ENCODE measurements at places on chromosomes 1 and 21.

GRCh38 chr21:37452227-37452626 lies 85.7 kb downstream of the DYRK1A start:
- no peak for DNase-seq

- no peak for DNase-seq
Measured at GRCh38 chr1:3824650-3825049, 28.4 kb upstream of the LRRC47 start.

GRCh38 chr1:85656256-85656655 lies 52.0 kb downstream of the ZNHIT6 start:
- no peak for DNase-seq

DNA sequence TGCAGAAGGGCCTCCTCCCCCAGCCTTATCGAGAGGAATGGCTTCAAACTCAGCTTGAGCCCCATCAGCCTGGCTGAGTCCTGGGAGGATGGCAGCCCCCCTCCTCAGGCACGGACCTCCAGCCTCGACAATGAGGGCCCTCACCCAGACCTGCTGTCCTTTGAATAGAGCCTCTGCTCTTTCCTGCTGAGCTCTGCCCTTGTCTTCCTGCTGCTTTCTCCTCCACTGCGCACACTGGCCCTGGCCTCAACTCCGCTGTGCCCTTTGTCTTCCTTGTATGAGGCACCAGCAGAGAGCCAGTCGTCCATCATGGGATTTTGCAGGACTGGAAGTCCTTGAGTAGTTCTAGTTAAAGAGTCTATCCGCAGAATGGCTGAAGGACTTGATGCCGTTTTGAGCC lies 2.0 kb downstream of the C1orf226 start:
- no peak for DNase-seq
